ENCODE measurements at places on chromosomes 2 and 18.
A peak's percentile ranks its signal among the peaks of the same experiment; 100 is the strongest.

DNA sequence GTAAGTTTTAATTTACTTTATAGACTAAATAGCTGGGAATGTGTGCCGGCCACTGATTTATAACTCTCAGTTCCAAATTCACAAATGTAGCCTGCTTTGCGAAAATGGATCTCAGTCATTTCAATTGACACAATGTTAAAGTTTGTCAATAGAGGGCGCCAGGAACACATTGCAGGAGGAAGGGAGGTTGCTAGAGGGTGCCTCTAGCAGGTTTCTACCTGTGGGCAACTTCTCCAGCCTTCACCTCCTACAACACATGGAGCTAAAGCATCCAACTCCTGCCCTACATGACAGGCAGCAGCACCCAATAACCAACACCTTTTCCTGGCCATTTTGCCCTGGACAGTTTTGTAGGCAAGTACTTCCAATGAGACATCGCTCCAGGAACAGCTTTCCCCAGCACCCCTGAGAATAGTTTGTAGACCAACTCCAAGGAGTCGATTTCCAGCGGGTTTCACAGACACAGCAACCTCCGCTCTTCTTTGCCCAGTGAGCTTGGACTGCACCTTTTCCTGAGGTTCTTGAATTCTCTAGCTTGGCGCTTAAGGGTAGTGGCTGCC, 784.8 kb upstream of the CDH2 start:
- DNase-seq: peak; percentile 1

GRCh38 chr2:25234738-25235137, 66.4 kb upstream of the POMC start:
- DNase-seq: no peak

DNA sequence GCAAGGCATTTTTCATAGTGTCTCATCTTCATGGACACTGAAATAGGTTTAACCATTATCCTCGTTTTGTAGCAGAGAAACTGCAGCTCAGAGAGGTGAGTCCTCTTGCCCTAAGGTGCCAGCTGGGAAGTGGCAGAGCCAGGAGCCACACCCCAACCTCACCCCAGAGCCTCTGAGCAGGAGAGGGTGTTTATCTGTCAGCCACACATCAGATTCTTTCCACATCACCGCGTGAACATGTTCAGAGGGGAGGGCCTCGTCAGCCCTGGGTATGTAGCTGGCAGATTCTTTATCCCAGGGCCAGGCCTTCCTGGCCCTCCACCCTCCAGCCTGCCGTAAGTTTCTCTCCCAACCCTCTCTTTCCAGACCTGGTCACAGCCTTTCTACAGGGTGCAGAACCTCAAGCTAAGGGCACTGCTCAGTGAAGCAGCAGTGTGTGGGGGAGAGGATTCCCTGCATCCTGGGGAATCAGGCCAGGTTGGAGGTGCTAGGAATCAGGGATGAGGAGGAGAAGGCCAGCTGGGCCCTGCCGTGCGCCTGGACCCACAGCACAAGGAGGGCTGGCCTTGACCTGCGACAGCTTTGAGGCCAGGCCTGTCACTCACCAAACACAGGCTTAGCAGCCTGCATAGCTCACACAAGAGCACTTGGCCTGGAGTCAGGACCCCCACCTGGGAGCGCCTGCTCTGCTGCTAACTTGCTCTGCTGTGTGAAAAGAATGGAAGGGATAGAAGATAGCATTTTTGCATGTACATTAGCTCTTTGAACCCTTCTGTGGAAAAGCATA, 111.3 kb upstream of the MCFD2 start:
- DNase-seq: no peak

GRCh38 chr2:166959556-166959955, 71.3 kb downstream of the XIRP2 start:
- no peak for DNase-seq

DNA sequence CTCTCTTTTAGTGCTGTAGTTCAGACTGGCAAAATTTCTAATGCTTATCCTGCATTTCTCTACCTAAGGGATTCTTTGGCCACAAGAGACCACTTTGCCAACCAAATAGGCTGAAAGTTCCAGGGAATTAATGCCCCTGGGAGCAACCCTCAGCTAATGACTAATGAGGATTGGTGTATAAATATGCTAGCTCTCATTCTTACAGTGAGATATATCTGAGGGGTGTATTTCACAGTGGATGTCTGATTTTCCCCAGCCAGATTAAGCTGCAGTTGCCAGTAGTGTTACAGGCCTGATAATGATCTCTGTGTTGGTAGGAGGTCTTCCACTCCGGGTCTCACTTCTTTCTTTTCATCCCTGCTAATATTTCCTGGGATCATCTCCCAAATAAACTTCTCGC, 90.4 kb downstream of the GULP1 start:
- DNase-seq: no peak

- no peak for DNase-seq
Measured at GRCh38 chr2:227430639-227431038, 41.3 kb upstream of the AGFG1 start.

DNA sequence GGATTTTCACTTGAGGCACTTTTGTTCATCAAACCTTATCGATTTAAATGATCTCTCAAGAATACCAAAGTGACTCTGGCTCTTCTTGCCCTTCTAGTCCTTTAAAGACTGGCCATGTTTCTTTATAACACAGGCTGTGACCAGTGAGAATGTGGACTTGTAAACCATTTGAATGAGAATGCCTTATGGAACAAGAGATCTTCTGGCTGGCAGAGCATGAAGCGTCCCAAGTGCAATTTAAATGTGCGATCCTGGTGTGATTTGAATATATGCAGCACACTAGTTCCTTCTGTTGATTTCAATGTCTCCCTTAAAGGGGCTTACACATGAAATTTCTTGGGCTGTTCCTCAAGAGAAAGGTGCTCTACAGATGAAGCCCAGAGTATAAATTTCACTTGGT, 262.4 kb upstream of the CCDC68 start:
- DNase-seq: no peak

- no peak for DNase-seq
Measured at GRCh38 chr2:38771632-38772031, 6.4 kb upstream of the GEMIN6 start.

- DNase-seq: no peak
Measured at GRCh38 chr2:24313744-24314632, 46.3 kb downstream of the ITSN2 start.

GRCh38 chr2:20235655-20236305, 10.8 kb upstream of the SDC1 start:
- DNase-seq: peak; percentile 94

- DNase-seq: no peak
Measured at GRCh38 chr2:226725126-226725860, 74.3 kb downstream of the IRS1 start.

GRCh38 chr18:78927156-78927555, 52.5 kb upstream of the SALL3 start:
- no peak for DNase-seq

DNA sequence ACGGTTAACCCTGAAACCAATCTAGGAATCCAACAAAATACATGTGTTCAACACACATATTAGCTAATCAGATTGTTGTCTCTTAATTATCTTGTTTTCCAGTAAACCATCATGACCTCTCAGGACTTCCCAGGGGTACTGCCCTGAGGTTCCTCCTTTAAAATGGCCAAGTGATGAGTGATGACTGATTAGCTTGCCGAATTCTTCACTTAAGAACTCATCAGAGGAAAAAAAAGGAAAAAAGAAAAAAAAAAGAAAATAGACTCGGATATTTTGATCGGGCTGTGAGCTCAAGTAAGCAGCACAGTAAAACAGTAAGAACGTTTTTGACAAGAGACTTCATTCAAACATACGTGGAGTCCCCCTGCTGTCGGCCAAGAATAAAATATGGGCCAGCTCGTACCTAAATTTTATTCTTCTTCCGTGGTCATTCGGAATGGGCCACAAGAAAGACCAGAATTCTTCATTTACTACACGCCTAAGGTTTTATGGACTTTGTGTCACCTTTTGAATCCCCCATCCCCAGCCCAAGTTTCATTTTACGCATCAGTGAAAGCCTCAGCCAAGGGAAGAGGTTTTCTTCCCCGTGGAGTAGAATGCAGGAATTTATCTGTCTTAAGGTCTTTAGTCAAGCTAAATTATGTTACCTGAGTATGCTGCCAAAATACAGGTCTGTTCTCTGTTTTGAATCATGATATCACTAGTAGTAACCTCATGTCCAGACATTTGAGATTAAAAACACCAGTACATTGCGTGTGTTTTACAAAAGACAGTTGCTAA, 40.5 kb downstream of the COLEC12 start:
- no peak for DNase-seq

- DNase-seq: no peak
Measured at GRCh38 chr2:225041207-225041850, 939 bp downstream of the DOCK10 start.

- no peak for DNase-seq
Measured at GRCh38 chr18:7711495-7711894, 144.4 kb downstream of the PTPRM start.

DNA sequence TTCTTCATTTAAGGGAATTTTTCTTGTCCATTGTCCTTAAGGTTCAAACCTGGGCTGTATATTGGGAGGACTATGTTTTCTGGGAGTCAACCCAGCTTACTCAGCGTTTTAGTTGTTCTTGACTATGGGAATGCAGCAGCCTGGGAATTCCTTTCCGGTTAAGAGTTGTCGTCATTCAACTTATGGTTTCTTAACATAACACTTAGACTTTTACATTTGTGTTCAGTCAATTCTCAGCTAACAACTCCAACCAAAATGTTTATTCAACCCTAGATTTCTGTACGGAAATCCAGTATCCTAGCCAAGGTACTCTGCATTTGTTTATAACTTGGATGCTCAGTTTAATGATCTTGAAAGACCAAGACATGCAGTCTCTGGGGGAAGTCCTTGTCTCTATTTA, 960.9 kb downstream of the CBLN2 start:
- DNase-seq: no peak

DNA sequence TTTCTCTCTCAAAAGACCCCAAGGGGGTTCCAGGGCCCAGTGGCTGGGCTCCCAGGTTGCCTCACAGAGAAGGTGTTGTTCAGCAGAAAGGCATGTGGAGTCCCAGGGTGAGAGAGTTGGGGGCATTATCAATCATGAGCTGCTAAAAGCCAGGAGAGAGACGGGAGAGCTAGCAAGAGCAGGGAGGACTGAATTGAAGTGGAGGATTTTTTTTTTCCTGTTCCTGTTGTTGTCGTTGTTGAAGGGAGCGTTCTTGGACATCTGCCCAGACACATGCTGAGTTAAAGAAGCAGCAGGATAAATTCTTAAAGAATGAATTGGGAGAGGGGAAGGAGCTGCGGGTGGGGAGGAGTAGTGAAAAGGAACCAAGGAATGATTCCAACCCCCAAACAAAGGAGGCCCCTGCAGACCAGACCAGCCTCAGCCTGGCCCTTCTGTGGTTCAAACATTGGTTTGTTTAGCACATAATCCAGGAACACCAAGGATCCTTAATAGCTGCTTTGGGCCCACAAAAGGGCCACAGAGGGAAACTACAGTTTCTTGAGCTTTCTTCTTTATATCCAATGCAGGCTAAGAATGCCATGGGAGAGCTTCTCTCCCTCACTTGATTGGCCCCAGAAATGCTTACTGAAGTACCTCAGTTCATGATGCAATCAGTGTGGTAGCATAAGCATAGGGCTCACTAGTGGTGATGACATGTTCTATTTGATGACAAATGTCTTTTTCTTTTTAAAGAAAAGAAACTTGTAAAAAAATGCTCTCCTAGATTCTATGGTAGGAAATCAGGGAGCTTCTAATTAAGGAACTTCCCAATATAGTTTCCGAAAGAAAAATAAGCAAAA, 146.0 kb downstream of the SETBP1 start:
- DNase-seq: peak; percentile 54

- DNase-seq: no peak
Measured at GRCh38 chr2:47088371-47089082, 66.6 kb downstream of the STPG4 start.

GRCh38 chr2:40317046-40317445, 134.8 kb downstream of the SLC8A1 start:
- no peak for DNase-seq

- DNase-seq: no peak
Measured at GRCh38 chr18:24220318-24220688, 81.4 kb downstream of the CABYR start.

DNA sequence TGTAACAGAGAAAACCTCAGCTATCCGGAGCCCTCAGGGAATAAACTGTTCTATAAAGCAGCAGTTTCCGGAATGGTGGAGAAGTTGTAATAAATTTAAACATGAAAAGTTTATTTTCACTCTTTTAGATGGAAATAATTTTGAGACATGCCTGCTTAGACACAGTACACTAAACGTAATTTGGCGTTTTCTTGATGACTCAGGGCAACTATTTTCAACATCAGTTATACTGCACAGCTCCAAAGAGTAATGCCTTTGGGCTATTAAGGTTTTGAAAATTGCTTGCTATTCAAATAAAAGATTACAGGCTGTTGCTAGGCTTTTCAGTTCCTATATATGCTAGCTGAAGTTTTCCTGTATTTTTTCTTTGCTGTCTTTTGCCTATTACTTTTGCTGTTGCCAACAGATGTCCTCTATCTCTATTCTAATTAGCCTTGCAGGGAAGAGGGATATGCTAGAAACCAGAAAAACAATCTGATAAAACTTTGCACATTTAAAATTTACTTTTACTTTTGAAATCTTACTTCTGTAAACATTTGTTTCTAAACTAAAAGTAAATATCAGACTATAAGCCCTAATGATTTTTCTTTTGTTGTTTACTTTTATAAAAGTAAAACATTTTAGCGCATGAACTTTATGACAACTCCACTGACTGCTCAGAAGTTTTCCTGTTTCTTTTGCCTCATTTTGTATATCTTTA, 113.4 kb upstream of the WDSUB1 start:
- no peak for DNase-seq

DNA sequence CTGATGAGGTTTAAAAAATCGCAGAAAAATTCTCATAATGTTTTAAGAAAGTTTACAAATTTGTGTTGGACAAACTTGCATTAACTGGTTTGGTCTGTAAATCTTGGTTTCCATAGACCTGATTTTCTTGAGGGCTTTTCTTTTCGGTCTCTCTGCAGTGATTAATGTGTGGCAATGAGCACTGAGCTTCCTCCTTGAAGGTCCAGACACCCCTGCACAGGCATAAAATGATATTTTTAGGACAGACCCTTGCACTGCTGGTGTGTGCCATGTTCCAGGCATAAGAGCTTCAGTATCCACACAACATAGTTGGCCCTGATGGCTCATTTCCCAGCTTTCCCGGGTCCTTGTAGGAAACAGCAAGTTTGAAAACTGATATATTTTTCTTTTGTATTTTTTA, 33.7 kb downstream of the MRPL33 start:
- no peak for DNase-seq

- DNase-seq: no peak
Measured at GRCh38 chr2:178550352-178550751, 70.1 kb downstream of the PLEKHA3 start.

GRCh38 chr2:201860636-201861066, 54.3 kb downstream of the CDK15 start:
- DNase-seq: no peak

Data from epithelial cell of prostate (primary cell).